SHP77 (cell line): ENCODE measurements at places on chromosomes 2 and 18.

GRCh38 chr2:233242231-233242927 is 9.1 kb upstream of the ATG16L1 start:
- DNase-seq: no peak

GRCh38 chr18:79772108-79772864 is 25.5 kb upstream of the KCNG2 start:
- no peak for DNase-seq

GRCh38 chr18:60698901-60699300 is 326.3 kb upstream of the MC4R start:
- no peak for DNase-seq

GRCh38 chr2:70094978-70095719 is 7.9 kb downstream of the PCBP1 start:
- DNase-seq: no peak

- DNase-seq: no peak
Observed at GRCh38 chr2:70399046-70399445, 97.2 kb upstream of the FAM136A start.

DNA sequence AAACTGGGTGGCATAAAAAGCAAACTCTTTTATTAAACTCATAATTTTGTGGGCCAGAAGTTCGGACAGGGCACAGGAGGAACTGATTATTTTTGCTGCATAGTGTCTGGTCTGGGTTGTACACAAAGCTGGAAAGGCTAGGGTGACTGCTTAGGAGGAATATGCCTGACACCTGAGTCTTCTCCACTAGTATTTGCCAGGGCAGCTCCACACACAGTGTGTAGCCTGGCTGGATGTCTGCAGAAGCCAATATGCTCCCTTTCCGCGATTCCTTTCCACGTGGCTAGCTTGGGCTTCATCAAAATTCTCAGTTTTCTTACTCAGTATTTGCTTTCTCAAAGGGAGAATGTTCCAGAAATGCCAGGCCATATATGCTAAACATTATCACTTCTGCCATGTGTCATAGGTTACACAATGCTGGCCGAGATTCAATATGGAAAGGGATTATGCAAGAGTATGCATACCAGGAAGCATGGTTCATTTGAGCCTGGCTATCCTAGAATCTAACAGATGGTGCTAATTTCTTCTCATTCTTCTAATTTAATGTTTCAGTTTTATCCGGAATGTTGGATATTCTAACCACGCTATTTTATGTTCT is 142.7 kb upstream of the DOK6 start:
- DNase-seq: no peak

DNA sequence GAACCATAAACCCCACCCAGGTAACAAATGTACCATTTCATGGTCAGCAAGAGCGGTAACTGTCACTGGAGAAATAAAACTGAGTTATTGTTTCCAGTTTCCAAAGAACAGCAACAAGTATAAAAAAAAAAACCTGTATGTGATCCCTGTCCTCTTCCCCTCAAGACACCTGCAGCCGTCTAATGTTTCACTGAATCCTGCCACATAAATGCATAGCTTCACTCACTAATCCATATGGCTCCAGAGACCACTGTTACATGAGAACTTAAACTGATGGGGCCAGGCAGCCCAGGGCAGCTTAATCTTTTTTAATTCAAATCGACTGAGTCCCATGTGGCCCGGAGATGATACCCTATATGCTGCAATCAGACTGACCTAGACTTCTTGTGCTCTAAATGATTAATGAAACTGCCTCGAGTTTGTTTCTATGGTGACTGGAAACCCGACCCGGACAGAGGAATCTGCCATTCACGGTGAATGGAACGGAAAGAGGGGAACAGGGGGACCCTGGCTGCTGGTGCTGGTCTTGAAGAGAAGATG is 60.9 kb upstream of the SIX2 start:
- DNase-seq: no peak

- no peak for DNase-seq
Observed at GRCh38 chr2:10016802-10017258, 26.5 kb upstream of the KLF11 start.

DNA sequence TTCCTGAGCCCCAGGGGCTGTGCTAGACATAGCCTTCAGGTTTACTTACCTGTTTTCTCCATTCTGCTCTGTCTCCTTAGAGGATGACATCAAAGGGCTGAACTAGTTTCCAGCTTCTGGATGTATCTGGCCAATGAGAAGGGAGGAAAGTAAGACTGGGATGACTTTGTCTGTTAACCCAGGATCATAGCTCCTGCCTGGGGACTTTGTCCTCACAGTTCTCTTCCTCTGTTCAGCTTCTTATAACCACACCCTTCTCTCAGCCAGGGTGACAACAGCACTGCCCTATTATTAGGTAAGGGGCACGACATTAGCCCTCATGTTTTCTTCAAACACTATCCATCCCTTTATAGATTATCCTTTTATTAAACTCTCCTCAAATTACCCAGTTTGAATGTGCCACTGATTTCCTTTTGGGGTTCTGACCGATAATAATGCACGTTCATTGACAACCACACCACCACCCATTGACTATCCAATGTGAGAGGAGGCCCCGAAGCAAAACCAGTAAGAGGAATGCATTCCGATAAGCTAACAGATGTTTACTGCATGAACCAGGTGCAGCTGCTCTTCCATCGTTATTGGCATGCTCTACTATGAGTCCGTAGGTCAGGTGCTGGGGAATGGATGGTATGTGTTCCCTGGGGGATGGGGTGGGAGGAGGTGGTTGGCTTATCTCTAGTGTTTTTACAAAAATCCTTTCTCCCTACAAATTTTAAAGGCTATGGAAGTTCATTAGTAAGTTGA is 23.5 kb downstream of the TSN start:
- DNase-seq: no peak

DNA sequence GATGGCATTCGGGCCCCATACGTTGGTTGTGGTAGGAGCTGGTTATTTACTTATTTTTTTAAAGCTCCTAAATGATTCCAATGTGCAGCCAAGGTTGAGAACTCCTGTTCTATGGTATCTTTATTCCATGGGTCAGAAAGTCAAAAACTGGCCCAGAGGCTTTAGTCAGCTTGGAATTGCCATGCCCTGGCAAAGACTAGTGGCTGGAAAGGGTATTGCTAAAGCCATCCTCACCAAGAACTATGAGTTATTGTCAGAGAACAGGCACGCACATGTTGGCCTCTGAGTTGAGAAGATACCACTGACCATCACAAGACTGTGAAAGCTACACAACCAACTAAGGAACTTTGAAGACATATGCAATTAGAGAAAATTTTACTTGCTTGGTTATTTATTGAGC is 47.9 kb upstream of the ACMSD start:
- DNase-seq: no peak

DNA sequence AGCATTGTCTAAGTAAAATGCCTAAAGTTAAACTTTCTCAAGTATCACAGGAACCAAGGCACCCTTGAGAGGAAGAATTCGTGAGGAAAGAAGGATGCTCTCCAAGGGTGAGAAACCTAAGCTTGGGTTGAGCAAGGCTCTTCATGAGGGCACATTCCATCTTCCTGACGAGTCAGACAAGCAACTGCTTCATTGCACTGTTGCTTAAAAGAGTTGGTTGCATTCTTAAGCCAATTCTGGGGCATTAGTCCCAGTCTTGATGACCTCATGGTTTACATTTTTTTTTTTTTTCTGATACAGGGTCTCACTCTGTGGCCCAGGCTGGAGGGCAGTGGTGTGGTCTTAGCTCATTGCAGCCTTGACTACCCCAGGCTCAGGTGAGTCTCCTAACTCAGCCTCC is 237.5 kb downstream of the ACTR3 start:
- DNase-seq: no peak

- DNase-seq: no peak
Observed at GRCh38 chr18:61853855-61854254, 39.0 kb downstream of the RNF152 start.

GRCh38 chr2:240922245-240922981 is 16.3 kb downstream of the CROCC2 start:
- DNase-seq: no peak

DNA sequence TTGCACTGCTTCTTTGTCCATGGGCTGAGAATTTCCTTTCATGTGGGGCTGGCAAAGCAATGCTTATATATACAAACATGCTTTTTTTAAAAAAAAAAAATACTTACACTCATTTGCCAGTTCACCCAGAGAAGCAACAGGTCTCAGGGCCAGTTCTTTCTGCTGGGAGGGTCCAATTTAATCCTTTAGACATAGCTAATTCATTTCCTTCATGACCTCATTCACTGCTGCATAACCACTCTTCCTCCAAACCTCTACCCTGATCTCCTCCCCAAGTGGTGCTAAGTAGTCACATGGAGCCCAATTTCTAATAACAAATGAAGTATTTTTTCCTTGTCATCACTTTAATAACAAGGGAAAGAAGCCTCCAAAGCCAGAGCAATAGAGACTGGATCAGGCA is 17.1 kb upstream of the TMEM178A start:
- no peak for DNase-seq

DNA sequence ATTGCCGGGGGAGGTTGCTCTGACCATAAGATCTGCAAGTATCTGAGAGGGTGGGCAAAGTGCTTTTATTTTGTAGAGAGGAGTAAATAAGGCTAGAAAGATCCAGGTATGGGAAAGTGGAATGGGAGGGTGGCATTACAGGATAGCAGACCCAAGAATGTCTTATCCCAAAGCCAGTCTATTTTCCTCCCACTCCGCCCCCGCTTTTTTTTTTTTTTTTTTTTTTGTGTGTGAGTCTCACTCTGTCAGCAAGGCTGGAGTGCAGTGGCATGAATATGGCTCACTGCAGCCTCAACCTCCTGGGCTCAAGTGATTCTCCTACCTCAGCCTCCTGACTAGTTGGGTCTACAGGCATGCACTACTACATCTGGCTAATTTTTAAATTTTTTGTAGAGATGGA is 31.5 kb downstream of the ARID5A start:
- no peak for DNase-seq

DNA sequence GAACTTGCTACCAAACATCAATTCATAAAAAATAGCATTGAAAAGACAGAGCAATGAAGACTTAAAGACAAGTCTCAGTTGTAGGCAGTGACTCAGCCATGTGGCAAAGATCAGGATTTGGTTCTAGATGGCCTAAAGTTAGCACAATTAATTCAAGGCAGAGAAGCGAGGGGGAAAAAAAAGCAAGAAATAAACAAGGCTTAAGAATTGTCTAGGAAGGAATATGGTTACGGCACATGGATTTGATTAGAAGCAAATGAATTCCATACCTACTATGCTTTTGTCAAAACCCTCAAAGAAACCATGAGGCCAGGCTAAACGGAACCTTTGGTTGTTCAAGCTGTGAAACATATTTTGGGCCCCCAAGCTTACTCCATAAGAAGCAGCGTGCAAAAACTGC is 362.2 kb upstream of the KCNH7 start:
- DNase-seq: no peak
